Nephron progenitor cell (in vitro differentiated cells): ENCODE measurements at places on chromosomes 5 and 9.

DNA sequence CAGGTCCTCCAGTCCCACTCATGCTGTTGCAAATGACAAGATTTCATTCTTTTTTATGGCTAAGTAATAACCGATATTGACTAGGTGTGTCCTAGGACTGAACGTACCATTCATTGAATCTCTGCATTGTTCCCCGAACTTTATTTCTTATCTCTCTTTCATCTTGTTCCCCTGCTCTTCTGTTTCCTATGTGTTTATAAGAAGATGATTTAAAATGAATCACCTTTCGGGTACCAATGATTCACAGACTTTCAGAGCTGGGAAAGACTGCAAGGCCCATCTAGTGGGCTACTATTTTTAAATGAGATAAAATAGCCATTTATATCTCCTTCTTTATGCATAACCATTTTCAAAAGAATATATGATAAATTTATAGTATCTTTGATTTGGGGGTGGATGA is 133.0 kb downstream of the CDH18 start:
- DNase-seq = no peak

GRCh38 chr9:131144201-131144600 is 18.8 kb downstream of the NUP214 start:
- DNase-seq = no peak

- no peak for DNase-seq
These were observed 225.2 kb downstream of the NPR3 start for GRCh38 chr5:32936329-32936728.

DNA sequence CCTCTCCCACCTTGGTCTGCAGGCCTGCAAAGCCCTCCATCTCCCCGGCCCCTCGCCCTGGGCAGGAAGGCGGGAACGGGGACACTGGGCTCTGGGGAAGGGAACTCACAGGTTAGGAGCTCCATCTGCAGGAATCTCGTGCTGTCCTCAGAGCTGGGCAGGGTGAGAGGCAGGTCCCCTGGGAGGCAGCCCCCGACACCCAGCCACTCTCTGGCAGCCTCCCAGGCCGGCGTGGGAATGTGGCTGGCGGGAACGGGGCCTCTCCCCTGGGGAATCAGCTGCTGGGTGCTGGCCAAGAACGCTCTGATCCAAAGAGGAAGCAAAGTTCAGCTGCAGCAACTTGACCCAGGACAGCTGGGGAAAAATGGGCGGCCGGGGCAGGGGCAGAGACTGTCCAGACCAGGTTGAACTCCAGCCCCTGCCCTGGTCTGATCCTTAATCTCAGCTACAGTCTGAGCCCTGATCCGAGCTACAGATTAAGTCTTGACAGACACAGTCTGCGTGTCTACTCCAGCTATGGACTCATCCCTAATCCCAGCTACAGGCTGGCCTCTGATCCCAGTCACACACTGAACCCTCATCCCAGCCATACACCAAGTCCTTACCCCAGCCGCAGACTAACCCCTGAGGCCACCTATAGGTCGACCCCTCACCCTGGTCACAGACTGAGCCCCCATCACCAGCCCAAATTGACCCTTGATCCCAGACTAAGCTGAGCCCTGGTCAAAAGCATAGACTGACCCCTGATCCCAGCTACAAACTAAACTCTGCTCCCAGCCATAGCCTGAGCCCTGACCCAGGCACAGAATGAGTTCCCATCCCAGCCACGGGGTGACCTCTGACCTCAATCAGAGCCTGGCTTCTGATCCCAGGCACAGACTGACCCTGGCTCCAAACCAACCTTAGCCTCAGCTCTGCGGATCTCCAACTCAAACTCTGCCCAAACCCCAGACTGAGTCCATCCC is 37.3 kb upstream of the EGFL7 start:
- peak; percentile 7 for DNase-seq

GRCh38 chr5:141512911-141513626 is 24.2 kb downstream of the PCDHGC5 start:
- DNase-seq = peak; percentile 75

GRCh38 chr5:61599370-61600122 is 267.5 kb downstream of the ZSWIM6 start:
- no peak for DNase-seq

GRCh38 chr5:157172403-157172802 is 6.3 kb upstream of the GARIN3 start:
- no peak for DNase-seq

DNA sequence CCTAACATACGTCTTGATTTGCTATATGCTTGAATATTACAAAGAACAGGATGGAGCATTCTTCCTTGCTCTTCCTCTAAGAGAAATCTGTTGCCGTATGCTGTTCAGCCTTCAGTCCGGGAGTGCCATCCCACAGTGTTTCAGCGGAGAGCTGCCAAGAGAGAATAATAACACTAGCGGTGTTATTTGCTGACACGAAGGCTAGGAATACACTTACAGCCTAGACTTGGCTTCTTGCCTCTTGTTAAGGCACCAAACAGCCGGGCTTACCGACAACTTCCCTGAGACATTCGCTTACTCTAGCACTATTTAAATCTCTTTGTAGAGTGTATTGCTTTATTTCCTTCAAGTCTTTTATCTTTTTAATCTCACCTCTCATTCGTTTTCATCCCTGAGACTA is 31.4 kb downstream of the KCTD16 start:
- DNase-seq = no peak

GRCh38 chr5:72074251-72074650 is 33.0 kb upstream of the MAP1B start:
- DNase-seq = no peak

GRCh38 chr5:139306628-139307379 is 13.3 kb downstream of the MATR3 start:
- no peak for DNase-seq

DNA sequence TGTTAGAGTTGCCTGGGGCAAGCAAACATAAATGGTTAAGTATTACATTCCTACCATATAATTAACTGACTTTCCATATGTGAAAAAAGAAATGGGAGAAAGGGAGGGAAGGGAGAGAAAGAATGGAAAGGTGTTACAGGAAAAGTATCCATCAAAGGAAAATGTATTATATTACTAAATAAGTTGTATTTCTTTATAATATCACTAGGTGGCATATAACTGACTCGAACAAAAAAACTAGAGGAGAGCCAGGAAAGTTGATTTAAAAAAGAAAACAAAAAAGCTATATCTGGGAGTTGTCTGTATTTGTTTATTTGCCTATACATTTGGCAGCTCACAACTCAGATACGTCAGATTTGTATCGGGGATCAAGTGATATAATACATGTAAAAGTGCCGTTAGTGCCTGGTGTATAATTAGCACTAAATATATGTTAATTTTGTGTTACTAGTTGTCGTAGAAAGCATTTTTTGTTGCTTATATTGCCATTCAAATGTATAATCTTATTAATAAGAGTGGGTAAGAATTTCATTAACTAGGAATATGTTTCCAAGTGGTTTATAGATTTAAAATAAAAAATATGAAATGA is 59.6 kb upstream of the ADAMTS19 start:
- DNase-seq = no peak

GRCh38 chr5:3741374-3741770 is 145.7 kb downstream of the IRX1 start:
- no peak for DNase-seq

DNA sequence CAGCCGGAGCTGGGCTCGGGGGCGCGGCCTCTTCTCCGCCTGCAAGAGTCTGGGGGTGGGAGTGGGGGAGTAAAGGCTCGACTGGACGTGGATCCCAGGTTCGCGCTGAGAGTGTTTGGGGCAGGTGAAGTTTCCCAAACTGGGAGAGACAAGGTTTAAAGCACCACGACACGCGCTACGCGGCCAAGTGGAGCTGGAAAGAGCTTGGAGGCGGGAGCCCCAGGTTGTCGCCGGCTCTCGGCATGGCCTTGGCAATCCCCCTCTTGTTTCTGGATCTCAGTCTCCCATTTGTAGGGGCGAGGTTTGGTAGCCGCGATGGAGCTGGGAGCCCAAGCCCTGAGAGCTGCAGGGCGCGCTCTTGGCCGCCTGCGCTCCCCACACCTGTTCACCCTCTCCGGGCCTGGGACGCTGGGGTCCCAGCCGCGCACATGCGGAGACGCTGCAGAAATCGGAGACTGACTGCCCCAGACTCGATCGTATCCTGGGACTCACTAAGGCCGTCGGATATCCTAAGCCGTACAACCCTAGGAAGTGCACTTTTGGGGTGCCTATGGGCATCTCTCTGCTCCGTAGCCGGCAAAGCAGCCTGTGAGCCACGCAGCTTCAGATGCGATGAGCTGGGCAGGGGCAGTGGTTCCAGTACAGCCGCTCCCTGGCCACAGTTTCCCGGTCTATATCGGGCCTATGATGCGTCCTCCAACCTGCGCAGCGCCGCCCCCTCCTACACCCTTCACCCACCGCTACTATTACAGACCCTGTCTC is 937 bp downstream of the TMOD1 start:
- DNase-seq = peak; percentile 8

DNA sequence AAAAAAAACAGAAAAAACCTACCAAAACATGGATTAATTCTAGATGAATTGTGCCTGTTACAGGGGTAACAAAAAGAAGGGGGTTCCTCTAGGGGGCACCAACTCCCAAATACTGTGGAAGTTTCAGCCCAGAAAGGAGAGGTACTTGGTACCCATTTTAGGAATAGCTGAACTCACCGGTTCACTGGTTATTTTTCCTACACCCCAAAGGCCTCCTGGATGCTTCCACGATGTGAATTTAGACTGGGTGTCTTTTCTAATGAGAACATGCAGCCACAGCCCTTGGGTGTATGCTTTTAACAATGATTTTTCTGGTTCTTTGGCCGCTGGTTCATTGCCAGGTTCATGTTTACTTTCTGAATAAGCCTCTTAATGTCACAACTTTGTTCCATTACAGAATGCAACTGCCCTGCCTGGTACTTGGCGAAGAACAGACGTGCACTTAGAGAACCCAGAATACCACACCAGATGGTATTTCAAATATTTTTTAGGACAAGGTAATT is 46.7 kb downstream of the GARNL3 start:
- peak; percentile 15 for DNase-seq

- DNase-seq = no peak
These were observed 8.4 kb upstream of the JMY start for GRCh38 chr5:79227484-79228025.

DNA sequence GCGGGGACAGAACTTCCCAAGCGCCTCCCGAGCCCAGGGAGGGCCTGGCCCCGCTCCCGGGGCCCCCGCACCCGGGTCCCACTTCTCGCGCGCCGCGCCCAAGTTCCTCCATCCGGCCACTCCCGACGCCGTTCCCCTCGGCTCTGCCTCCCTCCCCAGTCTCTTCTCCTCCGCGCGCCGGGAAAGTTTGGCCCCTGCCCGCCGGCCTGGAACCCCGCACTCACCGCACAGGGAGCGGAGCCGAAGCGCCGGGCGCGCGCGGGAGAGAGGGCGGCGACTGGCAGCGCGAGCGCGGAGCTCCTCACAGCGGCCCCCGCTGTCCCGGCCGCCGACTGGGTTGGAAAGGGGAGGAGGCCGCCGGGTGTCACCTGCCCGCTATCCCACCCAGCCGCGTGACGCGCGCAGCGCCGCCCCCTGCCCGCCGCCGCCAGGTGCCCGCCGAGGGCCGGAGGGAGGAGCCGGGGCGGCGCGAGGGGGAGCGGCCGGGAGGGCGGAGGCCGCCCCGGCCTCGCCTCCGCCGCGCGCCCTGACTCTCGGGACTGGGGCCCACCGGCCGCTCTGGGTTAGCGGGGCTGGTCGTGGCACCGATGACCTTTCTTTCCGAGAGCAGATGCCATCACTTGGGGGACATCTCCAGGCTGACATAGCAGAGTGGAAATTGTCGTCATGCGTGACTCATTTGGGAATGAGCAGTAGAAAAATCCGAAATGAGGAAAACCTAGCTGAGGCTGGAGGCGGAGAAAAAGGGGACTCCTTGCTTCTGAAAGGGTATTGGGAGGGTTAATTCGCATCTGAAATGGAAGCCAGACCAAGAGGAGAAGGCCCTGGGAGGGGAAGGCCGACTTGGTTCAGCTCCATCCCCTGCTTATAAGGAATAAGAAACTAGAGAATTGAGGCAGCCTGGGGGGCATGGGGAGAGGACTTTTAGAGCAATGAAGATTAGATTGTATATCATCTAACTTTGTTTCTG is at the start of gene ELOVL7:
Gene ELOVL7, minus strand, starts transcription at position 334 of the 970 bp plus-strand sequence. CDS start 56,872 bp downstream, outside the sequence.
- peak; percentile 85 for DNase-seq

DNA sequence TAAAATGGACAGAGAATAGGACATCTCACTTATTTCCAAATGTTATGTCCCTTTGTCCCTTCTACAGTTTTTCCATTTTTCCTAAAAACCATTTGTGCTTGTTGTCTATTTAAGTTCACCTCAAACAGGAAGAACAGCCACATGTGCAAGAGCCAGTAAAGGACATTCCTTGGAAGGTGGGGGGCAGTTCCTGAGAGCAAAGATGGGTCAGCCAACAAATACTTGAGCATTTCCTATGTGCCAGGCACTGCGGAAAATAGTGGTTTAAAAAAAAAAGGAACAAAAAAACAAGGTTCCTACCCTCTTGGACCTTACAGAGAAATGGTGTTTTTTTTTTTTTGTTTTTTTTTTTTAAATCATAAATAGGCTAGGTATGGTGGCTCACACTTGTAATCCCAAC is 26.8 kb downstream of the ANP32B start:
- no peak for DNase-seq

DNA sequence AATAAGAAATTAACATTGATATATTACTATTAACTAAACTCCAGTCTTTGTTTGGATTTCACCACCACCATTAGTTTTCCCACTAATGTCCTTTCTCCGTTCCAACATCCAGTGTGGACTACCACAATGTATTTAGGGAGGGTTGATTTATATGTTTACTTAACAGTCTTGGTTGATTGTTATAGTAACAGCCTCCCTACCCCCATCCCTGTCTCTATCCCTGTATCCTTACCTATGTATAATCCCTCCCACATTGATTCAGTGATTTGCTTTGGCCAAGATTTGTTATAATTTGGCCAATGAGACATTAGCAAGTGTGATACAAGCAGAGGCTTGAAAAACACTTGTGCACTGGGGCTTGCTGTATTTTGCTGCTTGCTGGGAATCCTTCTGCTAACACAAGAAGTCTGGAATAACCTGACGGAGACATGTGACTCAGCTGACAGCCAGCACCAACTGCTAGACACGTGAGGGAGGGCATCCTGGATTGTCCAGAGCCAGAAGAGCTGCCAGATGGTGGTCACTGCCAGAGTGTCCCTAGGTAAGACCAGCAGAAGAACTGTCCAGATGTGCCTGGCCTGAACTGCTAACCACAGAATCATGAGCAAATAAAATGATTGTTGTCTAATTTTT is 51.2 kb upstream of the TCF7 start:
- DNase-seq = no peak

DNA sequence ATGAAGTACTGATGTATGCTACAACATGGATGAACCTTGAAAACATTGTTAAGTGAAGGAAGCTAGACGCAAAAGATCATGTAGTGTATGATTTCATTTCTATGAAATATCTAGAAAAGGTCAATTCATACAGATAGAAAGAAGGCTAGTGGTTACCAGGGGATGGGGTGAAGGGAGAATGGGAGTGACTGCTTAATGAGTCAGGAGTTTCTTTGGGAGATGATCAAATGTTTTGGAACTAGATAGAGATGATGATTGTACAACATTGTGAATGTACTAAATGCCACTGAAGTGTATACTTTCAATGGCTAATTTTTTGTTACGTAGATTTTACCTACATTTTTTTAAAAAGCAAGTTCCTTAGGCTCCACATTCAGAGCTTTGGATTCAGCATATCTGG is 14.9 kb upstream of the DELE1 start:
- DNase-seq = no peak
